Natural killer cell treated with Interleukin-12 subunit alpha and Interleukin-12 subunit beta and Interleukin-15 and Interleukin-18, amount 100 ng/mL, for 72 hours (primary cell): ENCODE measurements at places on chromosomes 3 and 15.

- H3K27me3 ChIP-seq: no peaks in the 10 kb centered on the region
Measured at GRCh38 chr3:171977441-171977840, 61.9 kb upstream of the FNDC3B start.

- DNase-seq: no peak
- no peak overlapping the region for H3K4me3 ChIP-seq
- H3K36me3 ChIP-seq: no peaks in the 10 kb centered on the region
- H3K4me1 ChIP-seq: peaks cover 8% of the 10 kb centered on the region
- H3K27me3 ChIP-seq: no peaks in the 10 kb centered on the region
Measured at GRCh38 chr15:60379185-60379524, 18.6 kb downstream of the ANXA2 start.

DNA sequence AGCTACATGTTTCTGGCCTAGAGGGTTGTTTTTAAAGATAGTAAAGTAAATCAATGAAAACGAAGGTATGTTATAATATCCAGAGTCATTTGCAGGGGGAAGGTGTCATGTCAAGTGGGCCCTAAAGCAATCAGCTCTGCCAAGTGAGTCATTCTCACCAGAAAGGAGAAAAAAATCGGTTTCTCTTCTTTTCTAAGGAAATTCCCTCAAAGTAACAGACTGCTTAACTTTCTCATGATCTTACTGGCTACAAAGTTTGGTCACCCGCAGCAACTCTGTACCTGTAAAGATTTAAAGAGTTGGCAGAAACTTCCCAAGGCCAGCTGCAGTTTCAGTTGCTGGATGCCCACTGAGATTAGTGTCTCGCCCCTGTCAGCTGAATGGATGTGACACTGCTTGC, 5.5 kb upstream of the FSIP1 start:
- H3K36me3 ChIP-seq: no peaks in the 10 kb centered on the region
- H3K27me3 ChIP-seq: peaks cover 5% of the 10 kb centered on the region
- peaks cover 20% of the 10 kb centered on the region for H3K4me1 ChIP-seq
- no peak for DNase-seq
- H3K4me3 ChIP-seq: no peak overlapping the region

DNA sequence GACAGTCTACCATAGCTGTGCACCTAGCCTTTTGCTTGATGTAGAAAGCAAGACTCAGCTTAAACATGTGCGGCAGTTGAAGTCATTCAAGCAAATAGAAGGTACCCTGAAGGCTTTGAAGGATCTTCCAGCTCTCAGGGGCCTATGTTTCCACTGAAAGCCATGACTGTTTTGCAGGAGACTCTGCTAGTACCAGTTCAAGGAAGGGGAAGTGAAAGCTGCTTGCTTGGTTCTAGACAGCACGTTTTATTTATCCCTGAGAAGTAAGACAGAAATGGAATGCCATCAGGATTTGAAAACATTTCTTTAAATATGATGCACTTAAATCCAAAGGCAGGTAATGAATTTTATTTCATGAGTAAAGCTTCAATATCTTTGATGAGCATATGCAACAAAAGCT, 311.4 kb downstream of the PDCD6IP start:
- peaks cover 12% of the 10 kb centered on the region for H3K27me3 ChIP-seq
- no peak for DNase-seq

DNA sequence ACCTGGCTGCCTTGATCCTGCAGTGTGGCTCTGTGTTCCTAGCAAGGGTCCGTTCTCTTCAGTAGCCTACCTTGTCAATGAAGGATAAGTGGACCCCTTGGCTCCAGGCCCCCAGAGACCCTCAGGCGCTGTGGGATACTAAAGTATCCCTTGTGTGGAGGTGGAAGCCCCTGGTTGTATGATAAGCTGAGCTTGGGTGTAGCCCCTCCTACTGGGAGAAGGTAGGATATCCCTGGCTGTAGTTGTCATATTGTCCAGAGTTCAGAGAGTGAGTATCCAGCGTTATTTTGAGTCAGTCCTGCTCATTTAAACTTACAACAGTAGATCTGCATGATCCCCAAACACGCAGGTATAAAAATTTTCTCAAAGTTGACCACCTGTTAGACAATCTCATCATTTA, 496.8 kb downstream of the CNTN4 start:
- H3K36me3 ChIP-seq: no peaks in the 10 kb centered on the region
- no peak overlapping the region for H3K27ac ChIP-seq
- no peaks in the 10 kb centered on the region for H3K27me3 ChIP-seq
- no peak for DNase-seq

DNA sequence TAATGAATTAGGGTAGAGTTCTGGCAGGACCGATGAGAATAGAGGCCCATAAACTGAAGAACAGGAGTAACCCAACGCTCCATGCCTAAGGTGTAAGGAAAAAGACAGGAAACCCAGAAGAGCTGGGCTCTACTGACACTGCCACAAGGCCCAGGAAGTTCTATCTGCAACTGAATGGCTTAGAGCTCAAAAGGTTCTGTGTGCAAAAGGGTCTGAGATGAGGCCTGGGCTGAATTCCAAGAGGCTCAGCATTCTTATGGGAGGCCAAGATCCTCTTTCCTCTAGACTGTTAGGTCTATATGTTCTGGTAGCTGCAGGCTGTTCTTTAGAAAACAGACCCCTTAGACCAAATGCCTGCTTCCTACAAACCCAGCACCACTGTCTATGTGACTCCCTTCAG, 30.5 kb upstream of the PRSS50 start:
- no peak overlapping the region for H3K4me3 ChIP-seq
- DNase-seq: no peak
- no peaks in the 10 kb centered on the region for H3K4me1 ChIP-seq
- H3K27me3 ChIP-seq: no peaks in the 10 kb centered on the region
- H3K27ac ChIP-seq: no peak overlapping the region

- no peaks in the 10 kb centered on the region for H3K27me3 ChIP-seq
- no peaks in the 10 kb centered on the region for H3K4me1 ChIP-seq
- no peak for DNase-seq
- H3K4me3 ChIP-seq: no peak overlapping the region
- H3K27ac ChIP-seq: no peak overlapping the region
Measured at GRCh38 chr15:64975390-64975789, 14.3 kb downstream of the SPG21 start.

DNA sequence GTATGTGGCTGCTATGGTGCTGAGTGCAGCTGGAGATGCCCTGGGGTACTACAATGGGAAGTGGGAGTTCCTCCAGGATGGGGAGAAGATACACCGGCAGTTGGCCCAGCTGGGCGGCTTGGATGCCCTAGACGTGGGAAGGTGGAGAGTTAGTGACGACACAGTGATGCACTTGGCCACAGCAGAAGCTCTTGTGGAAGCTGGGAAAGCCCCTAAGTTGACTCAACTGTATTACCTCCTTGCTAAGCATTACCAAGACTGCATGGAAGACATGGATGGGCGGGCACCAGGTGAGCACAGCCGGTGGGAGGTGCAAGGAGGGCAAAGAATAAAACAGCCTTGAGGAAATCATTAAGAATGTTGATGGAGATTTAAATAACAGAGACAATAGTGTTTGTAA, 2.9 kb downstream of the ADPRH start:
- H3K4me1 ChIP-seq: peaks cover 25% of the 10 kb centered on the region
